Nucleus accumbens (tissue), 56 donors: ENCODE measurements at places on chromosomes 5 and 9.

- no peak for DNase-seq
These were observed 23.3 kb downstream of the FST start for GRCh38 chr5:53503562-53504218.

GRCh38 chr9:129919841-129920240 is 84.6 kb downstream of the USP20 start:
- no peak for DNase-seq

- DNase-seq: no peak
These were observed 82.3 kb downstream of the CRB2 start for GRCh38 chr9:123438321-123438720.

GRCh38 chr5:116577064-116577788 is 2.6 kb upstream of the SEMA6A start:
- no peak for DNase-seq

GRCh38 chr5:16807547-16807864 is 128.6 kb downstream of the MYO10 start:
- no peak for DNase-seq

DNA sequence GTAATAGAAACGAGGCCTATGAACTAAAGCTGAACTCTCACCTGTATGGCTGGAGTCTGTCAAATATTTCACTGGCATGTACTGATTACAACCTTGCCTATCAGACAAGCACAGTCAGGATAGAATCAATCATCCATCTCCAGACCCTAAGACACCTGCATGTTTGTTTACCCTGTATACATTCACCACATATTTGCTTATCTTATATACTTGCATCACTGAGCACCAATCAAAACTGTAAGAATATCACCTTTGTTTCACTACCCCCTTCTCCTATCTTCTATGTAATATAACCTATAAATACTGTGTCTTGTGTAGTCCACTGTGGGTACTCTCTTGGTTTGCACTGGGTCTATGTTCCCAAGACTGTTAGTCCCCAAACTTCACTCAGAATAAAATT is 1085.7 kb downstream of the TAF11L14 start:
- no peak for DNase-seq

- no peak for DNase-seq
These were observed 50.4 kb downstream of the PPIC start for GRCh38 chr5:122985954-122986721.

DNA sequence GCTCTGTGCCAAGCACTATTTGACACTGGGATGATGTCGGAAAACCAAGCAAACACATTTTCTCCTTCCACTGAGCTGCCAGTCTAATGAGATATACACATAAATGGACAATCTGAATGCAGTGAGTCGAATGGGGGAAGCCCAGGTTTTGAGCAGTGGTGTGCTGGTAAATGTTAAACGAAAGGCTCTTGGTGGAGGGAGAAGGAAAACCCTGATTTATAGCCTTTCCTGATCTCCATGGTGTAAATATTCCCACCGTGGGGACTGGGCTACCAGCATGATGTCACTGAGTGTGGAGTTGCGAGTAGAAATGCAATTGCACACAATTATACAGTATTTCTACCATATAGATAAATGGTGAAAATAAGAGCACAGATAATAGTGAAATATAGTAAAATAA is 5.0 kb upstream of the GSN start:
- DNase-seq: no peak

DNA sequence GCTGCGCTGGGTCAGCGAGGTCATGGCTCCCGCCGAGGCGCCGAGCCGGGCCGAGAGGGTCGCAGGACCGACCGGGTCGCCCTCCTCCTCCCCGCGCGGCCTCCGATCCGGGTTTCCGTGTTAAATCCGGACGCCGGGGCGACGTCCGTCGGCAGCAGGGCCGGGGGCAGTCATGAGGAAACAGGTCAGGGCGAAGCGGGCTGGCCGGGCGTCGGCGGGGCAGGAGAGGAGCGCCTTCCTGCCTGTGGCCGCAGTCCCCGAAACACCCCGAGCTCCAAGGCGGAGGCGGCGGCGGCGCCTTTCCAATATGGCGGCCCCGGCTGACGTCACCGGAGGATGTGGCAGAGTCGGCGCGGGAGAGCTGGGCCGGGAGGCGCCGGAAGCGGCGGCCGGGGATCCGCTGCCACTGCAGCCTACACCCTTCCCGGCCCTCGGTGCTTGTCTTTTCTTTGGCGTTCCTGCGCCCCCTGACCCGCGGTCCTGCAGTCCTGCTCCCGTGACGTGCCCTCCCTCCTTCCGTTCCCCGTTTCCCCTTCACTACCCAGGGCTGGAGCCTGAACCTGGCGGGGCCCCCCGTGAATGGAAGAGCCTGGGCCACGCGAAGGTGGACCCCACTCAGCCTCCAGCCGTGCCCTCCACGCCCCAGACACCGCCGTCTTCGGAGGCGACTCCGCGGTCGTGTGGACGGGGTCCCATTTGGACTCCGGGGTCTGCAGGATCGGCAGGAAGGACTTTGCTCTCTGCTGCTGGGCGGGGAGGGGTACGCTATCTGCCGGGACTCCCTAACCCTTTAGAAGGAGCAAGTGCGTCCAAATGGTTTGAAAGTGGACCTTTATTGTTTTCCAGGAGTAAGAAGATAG is at the start of gene GOLPH3:
Gene GOLPH3, minus strand, starts transcription at position 309 of the 860 bp plus-strand sequence. Its CDS starts 285 bp downstream, at position 24.
- peak; percentile 42 for DNase-seq

DNA sequence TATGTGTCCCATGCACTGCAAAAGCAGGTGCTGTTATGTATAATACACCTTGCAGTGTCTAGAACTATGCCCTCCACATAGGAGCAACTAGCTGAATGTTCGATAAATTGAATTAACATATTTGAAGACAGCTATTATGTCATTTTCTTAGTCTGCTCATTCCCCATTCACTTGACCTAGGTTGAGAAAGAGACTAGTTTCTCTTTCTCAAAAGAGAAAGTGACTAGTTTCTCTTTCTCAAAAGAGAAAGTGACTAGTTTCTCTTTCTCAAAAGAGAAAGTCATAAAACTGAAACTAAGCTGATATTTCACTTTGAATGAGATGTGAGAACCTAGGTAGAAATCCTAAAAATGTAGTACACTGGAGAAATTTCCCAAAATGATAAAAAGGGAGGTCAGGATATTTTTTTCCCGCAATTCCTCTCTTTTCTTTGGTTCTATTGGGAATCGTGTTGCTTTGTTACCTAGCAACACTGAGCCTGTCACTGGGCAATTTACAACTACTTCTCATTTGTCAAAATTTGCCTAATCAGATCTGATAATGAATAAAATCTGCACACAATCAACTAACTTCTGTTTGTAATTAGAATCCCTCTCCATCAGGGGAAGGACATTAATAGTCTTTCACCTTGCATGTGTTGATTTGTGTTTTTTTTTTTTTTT is 132.0 kb upstream of the GRIA1 start:
- no peak for DNase-seq

- DNase-seq: no peak
These were observed 53.7 kb downstream of the ZNF462 start for GRCh38 chr9:106916466-106917235.

DNA sequence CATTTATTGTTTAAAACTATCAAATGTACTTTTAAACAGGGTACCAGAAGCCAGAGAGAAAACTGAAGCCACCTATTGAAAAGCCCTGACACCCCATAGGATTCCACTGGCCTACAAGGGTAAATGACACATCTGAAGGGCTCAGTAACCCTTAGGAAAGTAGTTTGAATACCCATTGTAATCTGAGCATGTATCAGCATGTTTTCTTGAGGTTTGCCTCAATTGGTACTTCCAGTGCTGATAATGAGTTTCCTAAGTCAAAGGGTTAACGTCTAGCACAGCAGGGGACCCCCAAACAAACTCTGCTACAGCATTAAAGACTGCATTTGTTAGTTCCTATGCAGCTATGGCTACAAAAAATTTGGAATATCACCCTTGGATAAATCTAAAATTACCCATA is 657.1 kb downstream of the NR2F1-AS1 start:
- no peak for DNase-seq

GRCh38 chr5:118029807-118030206 is 958.5 kb downstream of the DTWD2 start:
- DNase-seq: no peak

- no peak for DNase-seq
These were observed 56.7 kb downstream of the ARHGAP26 start for GRCh38 chr5:142826741-142827492.

DNA sequence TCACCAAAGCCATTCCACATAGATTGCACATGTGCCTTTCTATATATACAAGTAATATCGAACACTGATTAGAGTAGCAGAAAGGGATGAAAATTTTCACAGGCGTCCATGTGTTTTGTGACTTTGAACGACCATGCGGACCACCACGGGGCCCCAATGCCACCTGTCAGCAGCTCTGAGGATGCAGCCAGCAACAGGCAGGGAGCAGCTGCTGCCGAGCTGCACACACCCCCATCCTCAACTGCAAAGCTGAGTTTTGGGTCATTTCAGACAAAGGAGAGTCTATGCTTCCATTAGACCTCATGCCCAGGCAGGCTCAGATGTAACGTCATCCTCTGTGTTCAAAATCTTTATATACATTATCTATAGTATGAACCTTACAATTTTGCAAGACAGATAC is 503.8 kb downstream of the IRX1 start:
- DNase-seq: no peak

GRCh38 chr5:174733836-174734235 is 9.5 kb downstream of the MSX2 start:
- DNase-seq: no peak

DNA sequence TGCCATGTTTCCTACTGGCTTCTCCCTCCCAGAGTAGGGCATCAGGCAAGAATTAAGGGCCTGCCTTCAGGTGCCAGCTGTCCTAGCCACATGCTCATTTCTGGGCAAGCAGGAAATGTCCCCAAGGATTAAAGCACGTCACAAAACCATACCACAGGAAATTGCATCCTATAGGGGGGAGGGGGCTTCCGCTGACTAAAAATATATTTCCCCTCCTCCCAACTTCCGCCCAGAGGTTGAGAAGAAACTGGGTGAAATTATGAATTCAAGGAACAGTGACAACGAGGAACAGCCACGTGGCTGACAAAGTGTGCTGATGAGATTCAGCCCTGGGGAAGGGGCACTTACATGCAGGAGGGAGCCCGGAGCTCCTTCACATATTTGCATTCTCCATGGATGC is 4.1 kb downstream of the HBEGF start:
- no peak for DNase-seq

- no peak for DNase-seq
These were observed 94.1 kb upstream of the CD180 start for GRCh38 chr5:67290655-67291054.

DNA sequence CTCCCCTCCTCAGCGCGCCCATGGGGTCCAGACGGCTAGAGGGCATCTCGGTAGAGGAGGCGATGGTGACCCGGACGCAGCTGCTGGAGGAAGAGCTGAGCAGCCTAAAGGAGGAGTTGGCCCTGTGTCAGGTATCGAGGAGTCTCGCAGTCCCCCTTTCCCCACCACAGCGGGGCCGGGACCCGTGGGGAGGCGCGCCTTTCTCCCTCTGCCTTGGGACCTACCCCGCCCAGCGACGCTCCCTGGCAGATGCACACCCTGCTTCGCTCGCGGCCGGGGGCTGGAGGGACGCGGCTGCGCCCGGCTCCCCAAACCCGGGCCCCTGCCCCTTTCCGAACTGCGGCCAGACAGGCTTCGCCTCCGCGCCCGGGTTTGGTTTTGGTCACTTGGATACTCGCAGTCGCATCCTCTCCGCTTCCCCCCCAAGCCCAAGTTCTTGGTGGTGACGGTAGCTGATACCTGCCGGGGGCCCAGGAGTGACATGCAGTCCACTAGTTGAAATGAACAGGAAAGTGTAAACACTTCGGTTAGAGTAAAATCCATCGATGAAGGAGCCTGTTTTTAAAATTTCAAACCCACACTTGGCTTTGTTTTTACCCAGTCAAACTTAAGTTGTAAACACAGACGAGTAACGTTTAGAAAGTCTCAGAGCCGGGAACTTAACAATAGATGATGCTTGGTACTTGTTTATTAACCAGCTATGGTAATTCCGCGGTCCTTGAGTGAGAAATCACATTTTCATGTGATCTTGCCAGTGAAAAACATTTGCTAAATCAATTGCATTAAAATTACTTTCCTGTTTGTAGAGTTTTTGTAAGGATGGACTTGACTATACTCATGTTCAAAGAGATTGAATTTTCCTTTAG is 688 bp downstream of the CNTLN start:
- DNase-seq: peak; percentile 34

DNA sequence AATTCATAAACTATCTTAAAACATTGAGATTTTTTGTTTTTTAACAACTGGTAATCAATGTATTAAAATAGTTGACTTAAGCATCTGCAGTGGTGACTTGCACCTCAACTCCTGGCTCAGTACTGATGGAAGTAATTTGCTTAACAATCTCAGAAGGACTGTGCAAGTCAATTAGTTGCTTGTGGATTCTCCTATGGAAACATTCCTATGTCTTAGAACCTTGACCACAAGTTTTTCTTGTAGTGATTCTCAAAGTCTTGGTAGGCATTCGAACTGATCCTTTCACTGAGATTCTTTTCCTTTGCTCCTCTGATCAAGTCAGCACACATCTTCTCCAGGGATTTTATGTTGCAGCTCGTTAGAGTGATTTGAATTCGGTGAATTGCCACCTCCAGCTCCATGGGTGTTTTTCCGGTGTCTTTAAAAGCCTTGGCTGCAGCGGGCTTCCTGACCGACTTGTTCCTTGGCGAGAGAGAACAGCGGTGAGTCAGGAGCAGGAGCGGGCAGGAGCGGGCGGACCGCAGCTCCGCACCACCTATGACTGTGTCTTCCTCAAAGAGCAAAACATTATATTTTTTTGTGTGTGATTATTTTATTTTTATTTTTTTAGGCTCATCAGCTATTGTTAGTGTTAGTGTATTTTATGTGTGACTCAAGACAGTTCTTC is 21.1 kb downstream of the HMGXB3 start:
- DNase-seq: no peak

- no peak for DNase-seq
These were observed 29.3 kb downstream of the B4GALT1 start for GRCh38 chr9:33137781-33138264.

- no peak for DNase-seq
These were observed 181.6 kb downstream of the TRIM36 start for GRCh38 chr5:114988096-114988495.

GRCh38 chr5:40227931-40228330 is 451.8 kb upstream of the PTGER4 start:
- DNase-seq: no peak

DNA sequence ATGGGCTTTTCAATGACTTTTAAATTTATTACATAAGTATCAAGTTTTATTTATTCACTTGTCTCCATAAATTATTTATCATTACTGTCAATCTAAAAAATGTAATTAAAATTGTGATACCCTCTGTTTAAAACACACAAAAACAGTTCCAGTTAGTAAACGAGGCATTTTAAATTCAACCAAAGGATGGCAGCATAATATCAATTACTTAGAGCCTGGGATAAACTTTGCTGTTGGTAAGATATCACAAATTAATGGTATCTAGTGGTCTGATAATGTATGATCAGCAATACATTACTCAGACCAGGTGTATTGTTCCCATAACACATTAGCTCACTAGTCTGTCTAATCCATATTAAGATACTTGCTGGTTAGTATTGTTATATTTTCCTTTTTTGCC is 9.6 kb upstream of the IFNE start:
- DNase-seq: no peak
